ENCODE measurements at places on chromosomes 3 and 15.

- no peak for DNase-seq
Measured at GRCh38 chr3:72312339-72312738, 527.4 kb upstream of the PROK2 start.

DNA sequence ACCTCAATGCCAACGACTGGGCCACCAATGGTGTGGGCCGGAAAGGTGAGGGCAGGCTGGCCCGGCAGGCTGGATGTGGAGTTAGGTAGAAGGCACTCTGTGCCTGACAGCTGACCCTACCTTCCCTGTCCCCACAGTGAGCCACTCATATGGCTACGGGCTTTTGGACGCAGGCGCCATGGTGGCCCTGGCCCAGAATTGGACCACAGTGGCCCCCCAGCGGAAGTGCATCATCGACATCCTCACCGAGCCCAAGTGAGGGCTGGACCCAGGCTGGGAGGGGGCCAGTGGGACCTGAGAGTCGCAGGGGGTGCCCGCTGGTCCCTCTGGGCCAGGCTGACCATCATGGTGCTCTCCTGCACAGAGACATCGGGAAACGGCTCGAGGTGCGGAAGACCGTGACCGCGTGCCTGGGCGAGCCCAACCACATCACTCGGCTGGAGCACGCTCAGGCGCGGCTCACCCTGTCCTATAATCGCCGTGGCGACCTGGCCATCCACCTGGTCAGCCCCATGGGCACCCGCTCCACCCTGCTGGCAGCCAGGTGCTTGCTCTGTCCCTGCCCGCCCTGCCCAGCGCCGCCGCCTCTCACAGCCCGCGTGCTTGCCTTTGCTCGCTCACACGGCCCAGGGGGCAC is 4.5 kb upstream of the FES start:
- no peak for DNase-seq

GRCh38 chr3:106810300-106810875 is 566.9 kb upstream of the CCDC54 start:
- DNase-seq: no peak

- no peak for DNase-seq
Measured at GRCh38 chr3:127959873-127960272, 44.8 kb downstream of the KBTBD12 start.

DNA sequence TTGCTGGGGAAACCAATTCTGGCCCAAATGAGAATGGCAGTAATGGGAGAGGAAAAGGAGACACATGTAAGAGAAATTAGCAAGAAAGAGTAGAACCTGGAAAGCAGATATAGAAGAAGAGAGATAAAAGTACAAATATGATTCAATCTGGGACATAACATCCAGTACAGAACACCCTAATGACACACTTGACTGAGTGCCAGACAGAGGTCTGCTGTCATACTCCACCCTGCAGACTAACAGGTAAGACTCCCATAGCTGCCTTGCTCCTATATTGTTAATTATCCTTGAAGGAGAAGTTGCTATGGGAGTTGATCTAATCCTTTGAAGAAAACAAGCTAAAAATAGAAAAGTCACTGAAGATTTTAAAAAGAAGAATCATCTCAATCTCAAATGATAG is 21.1 kb downstream of the CCPG1 start:
- DNase-seq: no peak
